ENCODE measurements at places on chromosomes 7 and 10. TPM values are rescaled to one million over a fixed set of nuclear protein-coding genes. Genes with fewer than 3 reads are reported as not detected.

The CLDN12 gene
- total RNA-seq, result 56.8 TPM

The AGFG2 gene
- 29.8 TPM for total RNA-seq

The SYT15 gene
- total RNA-seq, result not detected

The GDF2 gene
- total RNA-seq, result not detected

The ZNF736 gene
- total RNA-seq, result 0.46 TPM

The DLD gene
- 32.8 TPM for total RNA-seq

GRCh38 chr7:108592646-108593201 is 23.1 kb downstream of the DNAJB9 start:
- DNase-seq, result peak; percentile 47

DNA sequence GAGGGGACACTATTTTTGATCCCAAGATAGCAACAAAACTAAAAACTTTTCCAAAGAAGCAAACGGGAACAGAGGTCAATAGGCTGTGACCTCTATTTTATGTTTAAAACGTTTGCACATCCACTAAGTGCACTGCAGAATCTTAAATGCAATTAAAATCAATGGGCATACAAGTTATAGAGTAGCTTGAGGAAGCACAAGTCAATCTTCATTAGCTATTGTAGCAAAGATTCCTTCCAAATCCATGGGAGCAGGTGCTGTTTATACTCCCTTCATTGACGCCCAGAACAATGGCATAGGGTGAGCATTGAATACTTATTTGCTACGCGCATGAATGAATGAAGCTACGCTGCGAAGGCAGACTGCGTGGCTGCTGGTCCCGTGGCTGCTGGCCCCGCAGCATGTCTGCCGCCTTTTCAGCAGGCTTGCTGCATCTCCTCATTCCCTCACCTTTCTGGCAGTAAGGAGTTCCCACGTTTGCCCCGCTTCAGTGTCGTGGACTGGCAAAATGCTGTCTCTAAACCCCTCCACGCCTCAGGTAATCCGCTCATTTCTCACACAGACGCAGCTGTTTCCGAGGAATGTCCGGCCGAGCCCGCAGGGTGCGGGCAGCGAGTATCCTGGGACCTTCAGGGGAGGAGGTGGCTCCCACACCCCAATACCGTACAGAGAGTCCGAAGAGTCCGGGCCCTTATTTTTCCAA is 754 bp upstream of the PHYHIPL start:
- DNase-seq, result no peak

- peak; percentile 81 for DNase-seq
These were observed 21.8 kb downstream of the AKR1E2 start for GRCh38 chr10:4847561-4848355.

GRCh38 chr7:112485766-112486165 is 5.0 kb downstream of the LSMEM1 start:
- DNase-seq, result no peak

GRCh38 chr10:18359812-18360211 is 219.6 kb downstream of the CACNB2 start:
- DNase-seq, result no peak

DNA sequence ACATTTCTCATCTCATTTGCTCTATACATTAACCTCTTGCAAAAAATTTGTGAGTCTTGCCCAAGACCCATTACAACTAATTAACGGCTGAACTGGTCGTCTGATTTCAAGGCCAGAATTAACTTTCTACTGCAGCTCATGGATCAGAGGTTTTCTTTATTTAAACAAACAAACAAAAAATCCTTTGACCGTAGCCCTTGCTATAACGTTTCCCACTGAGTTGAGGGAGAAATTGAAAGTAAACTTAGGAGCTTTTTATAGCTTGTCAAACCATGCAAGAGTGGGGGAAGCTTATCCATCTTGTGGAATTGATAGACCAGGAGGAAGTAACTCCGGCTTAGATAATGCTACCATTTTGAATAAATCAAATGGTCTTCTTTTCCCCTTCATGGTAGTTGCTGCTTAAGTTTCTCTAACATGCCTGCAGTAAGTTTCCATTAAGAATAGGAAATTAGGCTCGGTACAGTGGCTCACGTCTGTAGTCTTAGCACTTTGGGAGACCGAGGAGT is 3.3 kb downstream of the SRGN start:
- no peak for DNase-seq

GRCh38 chr7:81693080-81693479 is 76.8 kb downstream of the HGF start:
- no peak for DNase-seq
